Inflammatory macrophage treated with lipopolysaccharide for 1 hour (primary cell): ENCODE measurements at places on chromosomes 1 and 21.

- DNase-seq: no peak
Measured at GRCh38 chr21:34913811-34914210, 135.3 kb downstream of the RUNX1 start.

GRCh38 chr1:192867180-192867579 lies 58.3 kb downstream of the RGS2 start:
- DNase-seq: no peak

- DNase-seq: no peak
Measured at GRCh38 chr1:223039990-223040389, 103.1 kb downstream of the TLR5 start.

DNA sequence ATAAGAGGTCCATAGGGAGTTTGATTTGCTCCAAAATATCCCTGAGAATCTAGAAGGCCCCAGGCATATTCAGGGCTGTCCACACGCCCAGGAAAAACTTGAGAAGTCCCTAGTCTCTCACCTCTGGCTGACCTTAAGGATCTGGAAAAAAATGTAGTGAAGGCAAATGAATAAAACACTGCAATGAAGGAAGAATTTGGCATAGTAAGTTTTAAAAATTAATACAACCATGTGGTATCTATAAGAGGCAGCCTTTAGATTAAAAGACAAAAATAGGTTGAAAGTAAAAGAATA lies 91.3 kb downstream of the COLGALT2 start:
- DNase-seq: no peak

GRCh38 chr1:239619190-239619589 lies 232.8 kb downstream of the CHRM3 start:
- no peak for DNase-seq

DNA sequence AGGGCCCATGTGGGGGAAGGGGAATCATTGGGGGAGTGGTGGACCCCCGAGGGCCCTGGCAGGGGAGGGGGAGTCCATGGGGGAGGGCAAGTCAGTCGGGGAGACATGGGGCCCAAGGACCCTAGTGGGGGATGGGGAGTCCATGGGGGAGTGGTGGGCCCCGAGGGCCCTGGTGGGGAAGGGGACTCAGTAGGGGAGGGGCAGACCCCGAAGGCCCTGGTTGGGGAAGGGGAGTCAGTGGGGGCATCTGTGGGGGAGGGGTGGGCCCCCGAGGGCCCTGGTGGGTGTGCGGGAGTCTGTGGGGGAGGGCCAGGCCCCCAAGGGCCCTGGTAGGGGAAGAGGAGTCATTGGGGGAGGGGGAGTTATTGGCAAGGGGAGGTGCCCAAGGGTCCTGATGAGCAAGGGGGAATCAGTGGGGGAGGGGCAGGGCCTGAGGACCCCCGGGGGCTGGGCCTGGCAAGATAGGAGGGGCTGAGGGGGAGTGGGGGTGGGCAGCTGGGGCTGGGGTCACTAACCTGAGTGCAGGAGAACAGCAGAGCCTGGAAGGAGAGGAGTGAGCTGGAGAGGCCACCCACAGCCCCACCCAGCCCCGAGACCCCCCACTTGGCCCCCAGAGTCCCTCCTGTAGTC lies 2.1 kb downstream of the MXRA8 start:
- DNase-seq: no peak

GRCh38 chr1:214525535-214526019 lies 25.8 kb downstream of the PTPN14 start:
- no peak for DNase-seq

DNA sequence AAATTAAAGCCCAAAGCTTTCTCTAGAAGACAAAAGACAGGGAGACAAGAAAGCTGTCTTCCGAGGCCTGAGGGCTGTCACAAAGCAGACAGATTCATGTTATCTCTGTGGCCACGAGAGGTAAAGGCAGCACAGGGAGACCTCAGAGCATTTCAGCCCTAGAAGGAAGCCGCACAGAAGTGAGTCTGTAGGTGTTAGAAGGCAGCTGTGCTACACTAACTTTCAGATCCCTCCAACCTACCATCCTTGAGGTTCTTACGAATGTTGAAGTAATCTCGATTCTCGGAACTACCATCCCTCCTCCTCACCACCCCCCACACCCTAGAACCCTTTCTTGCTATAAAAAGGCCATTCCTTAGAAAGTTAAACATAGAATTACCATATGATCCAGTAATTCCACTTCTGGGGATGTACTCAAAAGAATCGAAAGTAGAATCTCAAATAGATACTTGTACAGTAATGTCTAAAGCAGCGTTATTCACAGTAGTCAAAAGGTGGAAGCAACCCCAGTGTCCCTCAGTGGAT lies 21.5 kb upstream of the LYST start:
- no peak for DNase-seq

DNA sequence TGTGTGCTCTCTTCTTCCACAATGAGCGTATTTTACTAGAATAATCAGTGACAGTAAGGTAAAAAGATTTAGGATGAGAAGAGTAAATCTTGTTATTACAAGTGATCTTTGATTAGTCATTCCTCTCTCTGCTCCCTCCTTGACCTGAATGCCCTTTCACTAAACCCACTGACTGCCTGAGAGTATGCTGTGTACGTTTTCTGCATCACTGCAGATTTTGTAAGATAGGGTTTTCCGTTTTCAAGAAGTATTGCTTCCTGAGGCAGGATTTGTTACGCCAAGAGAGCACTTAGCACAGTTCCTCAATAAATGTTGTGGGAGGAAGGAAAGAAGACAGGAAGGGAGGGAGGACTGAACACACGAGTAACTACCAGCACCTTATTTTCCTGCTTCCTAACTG lies 7.7 kb upstream of the LAMB3 start:
- DNase-seq: peak; percentile 98

DNA sequence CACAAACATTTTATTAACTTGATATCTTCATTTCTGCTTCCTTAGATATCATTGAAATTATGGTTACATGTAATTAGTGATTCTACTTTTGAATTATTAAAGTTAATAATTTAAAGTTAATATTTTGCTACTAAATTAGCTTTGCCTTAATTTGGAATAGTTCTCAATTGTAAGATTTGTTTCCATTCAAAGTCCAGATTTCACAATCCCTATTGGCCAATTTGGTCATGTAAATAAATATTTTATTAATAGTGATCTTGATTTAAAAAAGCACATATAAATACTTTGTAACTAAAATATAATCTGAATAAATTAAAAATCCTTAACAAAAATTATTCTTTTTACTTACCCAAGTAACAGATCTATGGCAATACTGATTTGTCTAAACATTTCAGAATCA lies 1558.6 kb downstream of the NCAM2 start:
- no peak for DNase-seq

- DNase-seq: no peak
Measured at GRCh38 chr1:115922801-115923200, 53.5 kb upstream of the SLC22A15 start.

DNA sequence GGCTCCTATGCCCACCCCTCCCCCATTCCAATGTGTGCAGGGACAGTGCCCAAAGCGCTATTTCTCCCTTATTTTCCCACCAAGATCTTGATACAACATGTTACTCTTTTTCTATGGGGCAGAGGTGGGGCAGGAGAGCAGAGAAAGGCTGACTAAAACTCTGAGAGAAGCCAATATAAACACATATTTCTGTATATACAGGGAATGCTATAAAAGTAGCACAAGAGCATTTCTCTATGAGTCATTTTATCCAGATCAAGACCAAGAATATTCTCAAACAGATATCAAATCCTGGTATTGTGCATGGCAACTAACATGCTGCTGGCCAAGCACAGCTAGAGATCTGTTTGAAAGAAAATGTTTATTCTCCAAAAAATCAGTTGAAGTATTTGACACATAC lies 7.3 kb downstream of the WDR26 start:
- DNase-seq: no peak

DNA sequence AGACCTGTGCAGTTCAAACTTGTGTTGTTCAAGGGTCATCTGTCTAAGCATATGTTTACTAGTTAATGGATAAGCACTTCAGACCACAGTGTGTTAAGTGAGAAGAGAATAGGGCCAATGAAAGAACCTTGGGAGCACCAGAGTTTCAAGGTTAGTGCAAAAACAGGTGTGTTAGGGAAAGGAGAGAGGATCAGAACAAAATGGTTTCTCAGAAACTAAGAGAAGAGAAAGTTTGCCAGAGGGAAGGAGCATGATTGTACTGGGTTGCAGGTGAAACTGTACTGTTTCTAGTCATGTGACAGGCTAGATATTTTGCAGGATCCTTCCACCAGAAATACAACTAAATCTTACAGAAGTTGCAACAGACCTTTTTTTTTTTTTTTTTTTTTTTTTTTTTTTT lies 23.3 kb downstream of the RPRD2 start:
- DNase-seq: no peak

DNA sequence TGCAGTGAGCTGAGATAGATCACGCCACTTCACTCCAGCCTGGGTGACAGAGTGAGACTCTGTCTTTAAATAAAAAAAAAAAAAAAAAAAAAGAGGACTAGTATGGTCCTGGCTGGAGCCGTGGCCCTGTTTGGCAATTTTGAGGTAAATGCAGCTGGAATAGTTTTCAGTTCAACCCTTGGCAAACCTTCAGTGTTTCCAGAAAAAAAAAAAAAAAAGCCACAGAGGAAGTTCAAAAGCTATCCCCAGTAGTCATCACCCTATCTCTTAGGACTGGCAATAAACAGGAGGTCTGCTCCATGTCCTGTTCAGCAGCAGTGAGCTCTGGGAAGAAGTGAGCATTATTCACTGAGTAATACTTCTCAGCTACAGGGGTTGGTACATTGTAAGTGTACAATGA lies 56.8 kb upstream of the ERRFI1 start:
- no peak for DNase-seq

DNA sequence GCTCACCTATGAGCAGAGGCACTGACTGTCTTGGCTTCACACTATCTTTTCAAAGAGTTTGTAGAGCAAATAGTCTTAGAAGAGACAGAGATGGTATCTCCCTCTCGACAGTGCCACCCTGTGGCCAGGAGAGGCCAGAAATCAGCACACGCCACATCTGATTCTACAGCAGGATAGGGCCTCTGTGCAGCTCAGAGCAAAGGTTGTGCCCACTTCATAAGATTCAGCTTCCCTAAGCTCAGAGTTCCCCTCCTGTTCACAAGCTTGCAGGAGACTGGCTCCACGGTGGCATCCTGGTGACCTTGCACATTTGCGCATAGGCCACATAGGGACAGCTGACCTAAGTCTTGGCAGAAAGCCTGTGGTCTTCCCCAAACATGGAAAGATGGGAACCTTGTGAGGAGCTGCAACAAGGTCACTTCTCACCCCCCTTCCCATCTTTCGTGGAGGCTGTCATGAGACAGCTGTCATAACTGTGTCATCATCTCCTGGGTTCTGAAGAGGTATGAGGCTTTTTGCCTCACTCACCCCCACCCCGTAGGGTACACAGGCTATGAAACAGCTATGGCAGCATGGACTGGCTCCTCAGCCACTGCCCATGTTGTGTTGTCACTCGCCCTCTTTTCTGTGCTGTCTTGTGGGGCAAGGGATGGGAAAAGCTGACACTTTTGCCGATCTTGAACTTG lies 3.0 kb downstream of the ITLN2 start:
- DNase-seq: peak; percentile 84

DNA sequence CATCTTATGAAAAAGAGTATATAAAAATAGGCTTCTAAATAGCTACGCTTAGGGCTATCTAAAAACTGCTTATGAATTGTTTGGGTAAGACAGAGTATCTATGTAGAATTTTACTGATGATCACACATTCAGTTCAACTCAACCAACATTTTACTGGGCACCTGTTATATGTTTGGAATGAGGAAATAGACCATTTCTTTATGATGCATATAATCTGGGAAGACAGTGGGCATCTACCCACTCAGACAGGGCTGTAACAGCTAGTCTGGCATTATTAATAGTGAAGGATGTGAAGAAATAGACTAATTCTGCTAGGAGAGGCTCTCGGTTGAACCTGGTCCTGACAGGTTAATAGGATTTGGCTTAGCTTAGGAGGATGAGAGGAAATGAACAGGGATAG lies 56.9 kb downstream of the TIAM1 start:
- no peak for DNase-seq

GRCh38 chr1:247506831-247507230 lies 29.4 kb downstream of the OR2C3 start:
- no peak for DNase-seq

- peak; percentile 24 for DNase-seq
Measured at GRCh38 chr1:201361652-201362504, 15.6 kb downstream of the TNNT2 start.

DNA sequence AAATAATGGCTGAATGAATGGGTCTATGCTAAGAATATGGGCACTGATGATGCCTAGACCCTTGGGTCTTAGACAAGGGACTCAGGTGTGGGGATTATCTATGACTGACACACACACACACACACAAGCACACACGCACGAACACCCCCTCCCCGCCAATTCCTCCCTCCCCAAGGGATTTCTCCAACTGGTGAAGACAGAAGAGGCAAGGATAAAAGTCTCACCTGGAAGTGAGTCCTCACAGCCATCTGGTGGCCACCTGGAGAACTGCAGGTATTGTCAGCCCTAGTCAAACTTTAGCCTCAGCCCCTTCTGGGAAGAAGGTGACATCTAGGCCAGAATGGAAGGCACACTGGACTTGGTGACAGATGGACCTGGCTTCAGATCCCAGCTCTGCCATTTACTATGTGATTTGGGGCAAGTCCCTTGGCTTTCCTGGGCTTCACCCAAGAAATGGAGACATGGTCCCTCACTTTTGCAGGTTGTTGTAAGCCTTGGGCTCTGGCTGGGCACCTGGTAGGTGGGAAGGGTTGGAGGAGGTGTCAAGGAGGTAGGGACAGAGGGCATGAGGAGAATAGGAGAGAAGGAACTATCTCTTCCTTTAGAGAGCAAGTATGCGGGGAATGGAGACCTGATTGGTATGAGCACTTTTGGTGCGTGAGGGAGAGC lies 4.0 kb upstream of the GPR3 start:
- DNase-seq: no peak

DNA sequence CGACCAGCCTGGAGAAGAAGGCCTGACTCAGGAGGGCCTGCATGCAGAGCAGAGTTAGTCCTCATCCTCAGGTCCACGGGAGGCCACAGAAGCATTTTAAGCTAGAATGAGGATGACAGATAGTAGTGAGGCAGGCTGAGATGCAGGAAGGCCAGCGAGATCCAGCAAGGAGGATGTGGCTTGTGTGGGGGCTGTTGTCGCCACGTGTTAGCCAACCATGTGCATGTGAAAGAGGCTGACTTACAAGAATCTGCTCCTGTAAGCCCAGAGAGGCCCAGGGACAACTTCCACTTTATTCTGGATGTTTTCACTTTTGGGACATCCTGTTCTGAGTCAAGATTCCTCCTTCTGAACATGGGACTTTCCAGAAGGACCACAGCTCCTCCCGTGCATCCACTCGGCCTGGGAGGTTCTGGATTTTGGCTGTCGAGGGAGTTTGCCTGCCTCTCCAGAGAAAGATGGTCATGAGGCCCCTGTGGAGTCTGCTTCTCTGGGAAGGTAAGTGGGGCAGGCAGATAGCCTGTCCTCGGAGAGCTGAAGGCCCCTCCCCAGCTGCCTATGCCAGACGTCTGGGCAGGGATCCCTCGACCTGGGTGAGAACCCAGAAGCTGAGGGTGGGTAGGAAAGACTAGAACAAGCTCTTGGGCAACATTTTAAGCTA lies at the start of gene SLAMF8:
SLAMF8 (plus strand) TSS at position 433 of the 661 bp plus-strand sequence; CDS start at position 459, 26 bp downstream.
- DNase-seq: peak; percentile 97
